ENCODE measurements at places on chromosomes 7 and 10.

DNA sequence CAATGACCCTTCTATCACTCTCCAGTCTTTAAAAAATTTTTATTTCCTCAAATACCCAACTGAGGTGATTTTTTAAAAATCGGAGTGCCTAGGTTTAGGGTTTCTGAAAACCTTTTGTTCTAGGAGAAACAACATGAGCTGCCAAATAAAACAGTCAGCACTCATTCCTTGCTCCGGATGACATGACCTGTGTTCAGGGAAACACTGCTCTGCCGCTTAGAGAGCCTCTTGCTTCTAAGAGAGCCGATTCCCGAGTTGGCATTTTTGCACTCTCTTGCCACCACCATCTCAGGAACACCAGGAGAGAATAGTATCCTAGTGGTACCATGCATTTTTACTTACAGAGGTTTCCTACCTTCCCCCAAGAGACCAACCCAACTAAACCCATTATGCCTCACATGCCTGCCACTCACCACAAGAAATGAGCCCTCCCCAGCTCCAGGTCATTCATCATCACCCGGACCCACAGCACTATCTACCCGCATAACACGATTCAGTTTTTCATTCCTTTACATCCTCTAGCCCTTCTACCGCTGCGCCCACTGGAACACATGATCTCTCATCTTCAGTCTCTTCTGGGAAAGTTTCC is 365.4 kb downstream of the THSD7A start:
- DNase-seq = no peak

- DNase-seq = no peak
Observed at GRCh38 chr7:27519793-27520469, 142.8 kb downstream of the HIBADH start.

GRCh38 chr10:12588091-12588860 is 238.9 kb downstream of the CAMK1D start:
- DNase-seq = no peak

DNA sequence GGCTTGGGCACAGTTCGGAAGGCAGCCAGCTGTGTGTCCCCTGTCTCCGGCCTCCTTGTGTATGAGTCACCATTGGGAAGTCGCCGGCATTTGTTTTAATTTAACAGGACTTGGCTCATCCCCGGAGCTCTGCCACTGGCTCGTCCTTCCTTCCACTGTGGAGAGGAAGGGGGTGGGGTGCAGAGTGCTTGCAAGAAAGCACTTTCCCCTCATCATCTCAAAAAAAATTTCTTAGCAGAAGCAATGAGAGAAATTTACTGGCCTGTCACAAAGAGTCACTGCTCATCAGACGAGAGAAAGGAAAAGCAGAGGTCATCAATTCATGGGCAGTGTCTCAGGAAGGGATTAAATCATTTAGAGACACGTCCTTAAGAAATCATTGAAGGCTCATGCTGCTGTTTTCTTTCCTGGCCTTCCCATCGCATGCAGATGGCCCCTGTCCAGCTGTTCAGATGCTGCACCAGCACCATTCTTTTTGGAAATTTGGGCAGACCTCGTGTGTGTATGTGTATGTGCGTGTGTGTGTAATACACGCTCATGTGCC is 93.3 kb downstream of the BMS1 start:
- DNase-seq = no peak

- DNase-seq = no peak
Observed at GRCh38 chr10:124240839-124241291, 147.5 kb upstream of the CHST15 start.

DNA sequence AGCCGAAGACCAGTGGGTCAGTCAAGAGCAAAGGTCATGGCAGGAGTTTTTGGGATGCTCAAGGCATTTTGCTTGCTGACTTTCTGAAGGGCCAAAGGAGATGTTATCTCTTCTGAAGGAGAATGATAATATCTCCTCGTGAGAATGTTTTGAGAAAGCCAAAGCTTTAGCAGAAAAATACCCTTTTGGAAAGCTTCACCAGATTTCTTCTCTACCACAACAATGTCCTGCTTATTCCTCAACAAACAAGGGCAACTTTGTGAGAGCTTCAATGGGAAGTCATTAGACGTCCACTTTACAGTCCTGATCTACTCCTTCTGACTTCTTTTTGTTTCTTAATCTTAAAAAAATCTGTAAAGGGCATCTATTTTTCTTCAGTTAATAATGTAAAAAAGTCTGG is 132.8 kb upstream of the DNAJB12 start:
- DNase-seq = no peak

DNA sequence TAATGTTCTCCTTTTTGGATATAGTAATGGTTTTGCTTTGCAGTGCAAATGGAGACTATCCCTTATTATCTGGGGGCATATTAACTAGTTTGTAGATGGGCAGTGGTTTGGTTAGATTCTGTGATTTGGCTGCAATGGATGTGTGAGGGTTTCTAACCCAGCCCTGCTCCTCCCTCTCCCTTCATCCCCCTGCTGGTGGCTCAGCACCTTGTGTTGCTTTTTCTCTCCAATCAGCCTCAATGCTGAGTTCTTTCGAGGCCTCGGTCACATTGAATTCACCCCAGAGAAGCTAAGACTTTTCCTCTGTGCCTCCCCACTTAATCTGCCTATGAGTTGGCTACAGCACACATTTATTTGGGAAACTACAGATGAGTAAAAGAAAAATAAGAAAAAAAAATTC is 120.0 kb downstream of the MALRD1 start:
- DNase-seq = no peak

DNA sequence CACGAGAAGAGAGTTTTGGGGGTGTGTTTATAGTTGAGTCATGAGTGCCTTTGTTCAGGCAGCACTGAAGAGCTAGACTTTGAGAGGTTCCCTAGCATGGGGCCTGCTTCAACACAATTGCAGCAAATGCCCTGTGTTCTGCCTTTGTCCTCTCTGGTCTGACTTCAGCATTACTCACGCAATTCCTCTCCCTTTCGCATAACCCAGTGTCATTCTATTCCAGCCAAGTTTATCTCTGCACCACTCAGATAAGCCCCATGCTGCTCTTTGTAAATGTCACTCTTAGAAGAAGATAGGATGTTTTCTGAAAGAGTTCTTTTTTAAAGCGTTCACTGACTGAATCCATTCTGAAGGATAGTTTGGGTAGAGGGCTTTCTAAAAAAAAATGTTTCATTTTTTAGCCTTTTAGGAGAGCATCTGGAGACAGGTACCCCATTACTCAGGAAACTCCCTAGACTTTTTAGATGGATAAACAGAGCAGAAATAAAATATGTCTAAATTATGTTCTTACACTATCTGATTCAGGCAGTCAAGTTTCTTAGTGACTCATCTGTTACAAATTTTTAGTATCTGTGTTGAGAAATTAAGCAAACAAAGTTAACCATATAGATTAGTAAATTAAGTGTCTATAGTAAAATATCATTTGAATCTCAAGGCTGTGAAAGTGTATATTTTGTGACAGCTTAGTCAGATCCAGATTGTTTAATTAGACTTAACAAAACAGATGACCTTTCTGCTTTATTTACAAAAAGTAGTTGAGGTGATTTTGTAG is 318.5 kb downstream of the GPR158 start:
- DNase-seq = no peak

- no peak for DNase-seq
Observed at GRCh38 chr7:130065500-130066152, 4.7 kb upstream of the KLHDC10 start.

- no peak for DNase-seq
Observed at GRCh38 chr7:22447008-22447407, 53.0 kb downstream of the STEAP1B start.

GRCh38 chr7:48091506-48092433 is 2.7 kb downstream of the UPP1 start:
- no peak for DNase-seq

GRCh38 chr10:74991435-74991834 is 120.0 kb upstream of the SAMD8 start:
- peak; percentile 11 for DNase-seq

DNA sequence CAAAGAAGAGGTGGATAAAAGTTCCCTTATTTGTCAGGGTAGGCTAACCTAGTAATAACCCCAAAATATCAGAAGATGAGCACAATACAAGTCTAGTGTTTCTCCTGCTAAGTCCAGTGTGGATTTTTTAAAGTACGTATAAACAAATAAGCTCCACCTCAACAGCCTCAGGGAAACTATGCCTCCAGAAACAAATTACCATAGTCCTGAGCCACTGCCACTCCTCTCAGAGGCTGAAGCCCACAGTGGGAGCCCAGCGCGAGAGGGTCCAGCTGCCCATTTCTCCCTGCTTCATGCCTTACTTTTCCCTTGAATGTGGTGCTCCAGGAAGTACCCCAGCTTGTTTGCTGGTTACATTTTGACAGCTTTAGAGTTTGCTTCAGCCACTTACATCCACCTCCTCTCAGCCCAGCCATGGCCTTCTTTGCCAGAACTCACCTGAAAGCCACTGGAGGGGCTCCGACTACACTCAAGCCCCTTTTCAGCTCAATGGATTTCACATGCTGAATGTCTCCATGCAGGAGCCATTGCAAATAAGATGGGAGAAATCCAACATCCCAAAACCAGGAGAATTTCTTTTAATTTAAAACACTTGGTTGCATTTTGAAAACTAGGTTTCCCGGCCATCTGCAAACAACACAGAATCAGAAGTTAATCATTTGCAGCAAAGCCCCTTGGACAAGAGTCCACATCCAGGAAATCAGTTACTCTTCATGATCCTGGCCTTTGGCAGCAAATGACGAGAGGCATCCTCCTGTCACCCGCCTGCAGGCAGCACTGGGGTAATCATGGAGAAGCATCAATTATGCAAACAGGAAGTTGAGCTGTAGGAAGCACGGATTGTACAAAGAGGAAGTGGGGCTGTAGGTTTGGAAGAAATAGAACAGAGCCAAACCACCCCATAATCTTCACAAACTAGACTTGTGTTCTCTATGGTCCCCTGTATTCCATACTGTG is 138.1 kb downstream of the HERPUD2 start:
- no peak for DNase-seq

DNA sequence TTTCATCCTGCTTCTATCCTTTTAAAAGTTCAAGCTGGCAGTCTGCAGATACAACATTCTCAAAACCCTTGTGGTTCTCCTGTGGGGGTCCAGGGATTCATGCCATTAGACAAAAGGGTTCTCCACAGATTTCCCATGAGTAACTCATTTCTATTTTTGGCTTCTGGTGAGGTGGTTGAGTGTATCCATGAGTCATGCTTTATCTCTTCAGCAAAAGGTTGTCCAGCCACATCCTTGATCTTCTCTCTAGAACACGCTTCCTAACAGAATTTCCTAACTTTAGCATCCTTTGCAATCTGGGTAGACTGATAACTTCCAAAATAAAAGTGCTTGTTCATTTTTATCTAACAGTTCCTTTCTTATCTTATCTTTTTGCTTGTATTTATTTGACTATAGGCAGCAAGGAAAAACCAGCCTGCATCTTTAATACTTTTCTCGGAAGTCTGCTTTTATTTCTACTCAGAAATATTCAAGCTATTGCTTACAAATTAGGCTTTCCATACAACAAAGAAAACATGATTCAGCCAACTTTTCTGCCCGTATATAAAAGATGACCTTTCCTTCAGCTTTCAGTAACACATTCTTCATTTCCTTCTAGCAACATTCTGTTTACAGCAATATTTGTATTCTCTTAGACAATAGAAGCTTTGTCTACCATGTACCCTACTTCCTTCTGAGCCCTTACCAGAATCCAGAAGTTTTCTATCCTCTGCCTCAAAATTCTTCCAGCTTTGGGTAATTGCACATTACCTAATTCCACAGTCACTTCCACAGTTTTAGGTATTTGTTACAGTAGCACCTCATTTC is 79.3 kb upstream of the IL6 start:
- no peak for DNase-seq

DNA sequence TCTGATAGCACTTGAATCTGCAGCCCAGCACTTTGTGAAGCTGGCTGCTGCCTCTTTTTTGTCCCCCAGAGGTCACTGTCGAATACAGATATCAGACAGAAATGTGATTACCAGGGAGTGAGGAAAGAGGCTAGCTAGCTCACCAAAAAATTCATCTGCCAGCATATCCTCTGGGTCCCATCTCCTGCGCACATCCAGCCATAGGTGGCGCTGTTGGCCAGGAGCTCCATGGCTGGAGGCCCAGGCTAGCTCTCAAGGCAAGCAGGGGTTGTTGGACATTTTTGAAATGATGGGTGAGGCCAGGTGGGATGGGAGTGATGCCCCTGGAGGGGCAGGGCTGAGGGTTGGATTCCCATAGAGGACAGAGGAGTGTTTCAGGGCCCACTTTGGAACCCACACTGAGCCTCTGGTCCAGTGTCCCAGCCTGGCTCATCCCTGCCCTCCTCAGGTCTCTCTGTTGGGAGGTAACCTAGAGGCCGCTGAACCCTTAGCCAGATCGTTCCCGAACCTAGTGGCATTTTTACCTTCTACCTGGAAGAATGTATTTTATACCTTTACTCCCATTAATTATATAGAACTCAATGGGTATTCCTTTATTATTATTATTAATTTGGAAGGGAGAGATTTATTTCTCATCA is 14.8 kb downstream of the DPCD start:
- peak; percentile 37 for DNase-seq

DNA sequence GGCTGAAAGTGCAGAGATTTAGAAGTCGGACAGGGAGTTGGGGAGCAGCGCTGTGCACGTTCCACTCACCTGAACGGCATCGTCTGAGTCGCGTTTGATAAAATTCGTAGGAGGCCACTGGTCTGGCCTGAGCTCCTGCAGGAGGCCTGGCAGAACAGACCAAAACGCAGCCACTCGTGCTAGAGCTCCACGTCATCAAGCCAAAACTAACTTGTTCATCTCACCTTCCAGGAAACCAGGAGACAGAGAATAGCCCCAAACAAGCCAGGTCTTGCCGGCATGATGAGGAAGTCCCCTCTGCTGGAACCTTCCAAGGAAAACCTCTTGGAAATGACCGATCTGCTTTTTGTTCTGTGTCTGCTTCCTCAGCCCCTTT is 43.4 kb upstream of the DNAJB6 start:
- DNase-seq = no peak

DNA sequence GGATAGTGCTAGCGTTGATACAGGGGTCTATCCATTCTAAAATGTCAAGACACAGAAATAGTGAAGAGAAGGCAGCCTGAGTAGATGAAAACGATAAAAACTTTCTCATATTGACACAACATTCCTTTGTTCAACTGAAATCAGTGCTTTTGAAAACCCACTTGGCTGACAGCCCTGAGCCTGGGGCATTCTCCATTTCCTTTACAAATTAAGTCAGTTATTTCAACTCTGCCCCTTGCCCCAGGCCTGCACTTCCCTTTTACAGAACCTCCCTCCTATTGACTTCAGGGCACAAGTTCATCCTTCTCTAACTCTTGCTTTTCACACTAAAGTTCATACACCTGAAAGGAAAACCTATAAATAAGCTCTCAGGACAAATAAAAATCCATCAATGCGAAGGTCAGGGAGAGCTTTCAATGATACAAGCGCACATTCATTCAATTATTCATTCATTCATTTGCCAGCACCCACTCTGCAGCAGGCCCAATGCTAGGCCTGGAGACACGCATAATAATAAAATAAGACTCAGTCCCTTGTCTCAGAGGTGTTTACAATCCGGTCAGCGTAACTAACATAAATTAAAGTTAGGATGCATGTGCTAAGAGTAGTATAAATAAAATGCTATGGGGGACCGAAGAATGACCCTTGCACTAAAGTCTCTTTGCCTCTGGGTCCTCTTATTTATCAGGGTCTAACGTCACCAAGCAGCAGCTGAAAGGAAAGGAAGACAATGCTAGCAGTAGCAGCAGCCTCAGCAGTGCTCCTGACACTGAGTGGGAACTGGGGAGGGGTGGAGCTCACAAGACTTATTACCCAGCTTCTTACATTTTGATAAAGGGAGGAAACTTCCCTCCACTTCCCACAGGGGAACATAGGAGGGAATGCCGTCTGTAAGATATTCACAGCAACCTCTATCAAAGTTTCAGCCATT is 134.8 kb downstream of the PDE1C start:
- DNase-seq = no peak

All from NCI-H2081 (cell line).